ENCODE measurements at places on chromosomes 1 and 21.

DNA sequence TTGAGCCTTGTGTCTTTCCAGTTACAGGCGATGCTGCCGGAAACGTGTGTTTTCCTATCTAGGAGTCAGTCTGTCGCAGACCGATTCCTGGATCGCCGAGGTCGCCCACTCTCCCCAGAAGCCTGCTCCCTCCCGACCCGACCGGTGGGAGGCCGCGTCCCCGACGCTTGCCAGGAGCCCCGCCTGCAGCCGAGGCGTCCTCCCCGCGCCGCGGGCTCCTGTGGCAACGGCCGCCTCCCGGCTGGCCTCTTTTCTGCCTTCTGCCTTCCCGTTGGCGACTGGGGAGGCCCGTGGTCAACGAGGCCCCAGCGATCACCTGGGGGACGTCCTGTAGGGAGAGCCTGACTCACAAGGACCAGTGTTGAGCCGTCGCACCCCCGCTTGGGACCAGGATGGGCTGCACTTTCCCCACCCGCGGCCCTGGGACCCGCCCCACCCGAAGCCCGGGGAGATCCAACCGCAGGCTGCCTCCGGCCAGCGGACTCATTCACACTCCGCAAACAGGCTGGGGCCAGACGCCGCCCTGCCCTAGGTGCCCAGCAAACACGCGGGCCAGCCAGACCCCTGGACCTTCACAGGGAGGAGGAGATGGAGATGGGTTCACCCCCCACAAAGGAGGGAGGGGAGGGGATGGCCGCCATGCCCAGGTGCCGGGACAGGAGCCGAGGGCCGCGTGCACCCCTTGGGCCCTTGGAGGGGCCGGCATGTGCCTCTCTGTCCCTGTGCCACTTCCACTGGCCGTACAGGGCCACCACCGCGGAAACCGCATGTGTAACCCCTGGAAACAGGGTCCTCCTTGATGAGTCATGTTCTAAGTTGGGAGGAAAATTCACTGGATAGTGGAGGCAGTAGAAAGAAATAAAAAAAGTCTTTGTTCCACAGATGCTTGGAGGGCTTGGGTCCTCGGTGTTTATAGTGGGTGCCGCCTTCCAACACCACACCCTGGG is 7.2 kb upstream of the COL6A1 start:
- DNase-seq = peak; percentile 57

GRCh38 chr21:34639882-34640788 is 25.2 kb upstream of the RCAN1 start:
- peak; percentile 26 for DNase-seq

DNA sequence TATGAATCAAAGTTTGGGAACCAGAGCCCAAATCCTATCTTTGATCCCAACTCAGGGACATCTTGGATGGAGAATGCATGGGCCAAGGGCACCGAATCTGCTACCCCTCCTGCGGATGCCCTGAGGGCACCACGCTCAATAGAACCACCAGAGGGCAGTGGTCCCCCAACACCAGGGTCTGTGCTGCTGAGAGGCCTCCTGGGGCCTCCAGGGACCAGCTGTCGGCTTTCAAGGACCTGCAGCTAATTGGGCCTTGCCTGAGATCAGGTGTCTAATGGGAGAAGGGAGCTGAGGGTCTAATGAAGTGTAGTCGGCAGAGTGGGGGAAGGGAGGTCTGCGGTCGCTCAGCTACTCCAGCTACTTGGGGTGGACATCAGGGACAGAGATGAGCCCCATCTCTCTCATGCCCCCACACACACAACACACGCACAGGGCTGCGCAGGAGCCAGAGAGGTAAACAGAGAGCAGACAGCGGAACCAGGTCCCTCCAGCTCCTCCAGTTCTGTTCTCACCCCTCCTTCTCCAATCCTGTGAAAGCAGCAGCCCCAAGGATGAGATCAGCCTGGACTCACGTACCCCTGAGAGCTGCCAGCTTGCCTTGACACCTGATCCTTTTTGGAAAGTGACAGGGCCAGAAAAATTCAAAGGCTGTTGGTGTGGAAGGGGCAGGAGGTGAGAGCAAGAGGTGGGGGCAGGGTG is 34.9 kb upstream of the PPP1R15B start:
- DNase-seq = peak; percentile 22

DNA sequence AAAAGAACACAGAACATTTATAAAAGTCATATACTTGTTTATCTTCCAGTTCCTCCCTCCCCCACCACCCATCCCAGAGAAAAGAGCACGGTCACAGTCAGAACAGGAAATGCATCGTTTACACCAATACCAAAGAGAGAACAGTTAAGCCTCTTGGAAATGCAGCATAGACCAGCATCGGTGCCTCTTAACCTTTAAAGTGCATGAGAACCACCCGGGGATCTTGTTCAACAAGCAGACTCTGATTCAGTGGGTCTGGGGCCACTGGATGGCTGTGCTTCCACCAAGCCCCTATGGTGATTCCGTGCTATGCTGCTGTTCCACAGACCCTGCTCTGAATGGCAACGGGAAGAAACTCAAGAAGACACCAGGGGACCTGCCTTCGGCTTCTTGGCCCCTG is 19.2 kb downstream of the FAM89A start:
- DNase-seq = peak; percentile 83

- DNase-seq = no peak
Observed at GRCh38 chr1:223364685-223365382, 858 bp upstream of the SUSD4 start.

DNA sequence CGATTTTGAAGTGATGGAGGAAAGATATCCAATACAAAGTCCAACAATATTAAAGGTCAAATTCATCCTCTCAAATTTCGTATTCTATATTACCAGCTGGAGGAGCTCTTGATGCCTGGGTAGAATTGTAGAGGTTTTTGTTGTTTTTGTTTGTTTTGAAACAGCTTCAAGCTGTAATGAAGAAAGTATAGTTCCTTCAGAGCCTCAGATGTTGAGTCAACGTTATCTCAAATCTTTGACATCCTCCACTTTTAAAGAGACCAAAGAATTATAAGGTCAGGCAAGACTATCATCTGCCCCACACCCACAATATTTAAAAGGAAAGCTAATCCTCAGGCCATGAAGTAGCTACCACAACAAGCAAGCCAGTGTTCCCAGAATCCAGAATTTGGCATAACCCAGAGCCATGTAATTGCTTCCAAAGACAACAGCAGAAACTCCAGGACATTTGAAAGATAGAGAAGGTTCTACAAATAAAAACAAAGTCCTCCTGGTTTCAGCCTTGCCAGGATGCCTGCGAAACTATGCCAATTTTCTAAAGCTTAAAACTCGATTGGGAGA is 24.9 kb downstream of the VAV3 start:
- DNase-seq = no peak

DNA sequence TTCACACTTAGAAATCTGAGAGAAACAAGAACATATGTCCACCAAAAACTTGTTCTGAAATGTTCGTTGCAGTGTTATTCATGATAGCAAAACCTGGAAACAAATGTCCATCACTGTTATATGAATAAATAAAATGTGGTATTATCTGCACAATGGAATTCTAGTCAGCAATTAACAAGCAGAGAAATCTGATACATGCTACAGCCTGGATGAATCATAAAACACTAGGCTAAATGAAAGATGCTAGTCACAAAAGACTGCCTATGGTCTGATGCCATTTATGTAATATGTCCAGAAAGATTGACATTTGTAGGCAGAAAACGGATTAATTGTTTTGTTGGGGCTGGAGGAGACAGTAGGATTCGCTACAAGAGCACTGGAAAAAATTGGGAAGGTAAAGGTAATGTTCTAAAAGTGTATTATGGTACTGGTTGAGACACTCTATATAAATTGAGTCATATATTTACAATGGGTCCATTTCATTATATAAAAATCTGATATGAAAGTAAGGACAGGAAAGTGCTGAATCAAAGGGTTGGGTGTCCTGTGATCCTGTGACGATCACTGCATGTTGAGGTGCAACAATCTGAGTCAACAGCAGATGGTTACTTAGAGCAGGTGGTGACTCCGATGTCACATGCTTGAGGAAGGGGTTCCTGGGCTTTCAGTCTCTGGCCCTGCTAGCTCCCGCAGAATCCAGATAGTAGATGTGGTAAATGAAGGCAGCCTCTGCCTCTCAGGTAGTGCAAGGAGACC is 102.1 kb upstream of the NBPF4 start:
- DNase-seq = no peak

DNA sequence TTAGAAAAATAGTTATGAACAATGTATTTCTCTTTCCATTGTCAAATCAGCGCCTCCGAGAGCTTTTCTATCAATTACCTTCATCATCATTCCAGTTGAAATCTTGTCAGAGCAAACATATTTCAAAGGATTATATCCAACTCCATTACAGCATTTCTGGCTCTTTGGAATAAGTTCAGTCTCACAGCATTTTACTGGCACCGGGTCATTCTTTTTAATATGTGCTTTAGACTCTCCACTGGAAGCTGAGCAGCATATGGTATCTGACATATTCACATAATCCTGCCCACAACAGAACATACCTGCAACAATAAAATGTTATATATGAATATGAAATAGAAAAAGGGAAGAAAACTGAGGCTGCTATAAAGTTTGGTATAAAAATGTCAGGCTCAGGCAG is 222.9 kb downstream of the KCTD3 start:
- DNase-seq = no peak

GRCh38 chr1:67847466-67847865 is 14.2 kb upstream of the GNG12 start:
- peak; percentile 27 for DNase-seq

DNA sequence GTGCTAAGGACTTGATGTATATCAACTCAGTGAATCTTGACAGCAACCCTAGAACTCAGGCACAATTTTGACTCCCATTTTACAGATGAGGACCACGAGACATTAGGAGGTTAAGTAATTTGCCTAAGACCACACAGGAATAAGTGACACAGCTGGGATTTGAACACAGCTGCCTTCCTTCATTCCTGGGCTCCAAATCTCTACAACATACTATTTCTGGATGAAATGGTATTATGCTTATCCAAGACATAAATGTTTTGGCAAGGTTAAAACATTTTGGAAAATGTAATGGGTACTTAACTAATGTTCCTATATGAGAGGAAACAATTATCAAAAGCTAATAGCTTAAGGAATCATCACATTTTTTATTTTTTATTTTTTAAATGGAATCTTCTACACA is 4.8 kb downstream of the CLDN8 start:
- DNase-seq = no peak

- no peak for DNase-seq
Observed at GRCh38 chr1:222241410-222241809, 306.5 kb downstream of the HHIPL2 start.

- no peak for DNase-seq
Observed at GRCh38 chr1:196034080-196034706, 574.0 kb downstream of the KCNT2 start.

- peak; percentile 92 for DNase-seq
Observed at GRCh38 chr1:177256153-177257075, 85.7 kb downstream of the BRINP2 start.

GRCh38 chr1:228811712-228812305 is 76.5 kb downstream of the RHOU start:
- DNase-seq = no peak

- no peak for DNase-seq
Observed at GRCh38 chr1:103953386-103953785, 203.7 kb downstream of the AMY1C start.

- peak; percentile 59 for DNase-seq
Observed at GRCh38 chr1:53107570-53108322, 34.7 kb downstream of the SLC1A7 start.

- DNase-seq = no peak
Observed at GRCh38 chr1:233635765-233636502, 22.0 kb downstream of the KCNK1 start.

- DNase-seq = no peak
Observed at GRCh38 chr1:54437783-54438182, 31.6 kb upstream of the SSBP3 start.

- DNase-seq = no peak
Observed at GRCh38 chr1:226787071-226787470, 48.0 kb upstream of the ITPKB start.

GRCh38 chr1:114607223-114607622 is 25.8 kb upstream of the BCAS2 start:
- DNase-seq = no peak

DNA sequence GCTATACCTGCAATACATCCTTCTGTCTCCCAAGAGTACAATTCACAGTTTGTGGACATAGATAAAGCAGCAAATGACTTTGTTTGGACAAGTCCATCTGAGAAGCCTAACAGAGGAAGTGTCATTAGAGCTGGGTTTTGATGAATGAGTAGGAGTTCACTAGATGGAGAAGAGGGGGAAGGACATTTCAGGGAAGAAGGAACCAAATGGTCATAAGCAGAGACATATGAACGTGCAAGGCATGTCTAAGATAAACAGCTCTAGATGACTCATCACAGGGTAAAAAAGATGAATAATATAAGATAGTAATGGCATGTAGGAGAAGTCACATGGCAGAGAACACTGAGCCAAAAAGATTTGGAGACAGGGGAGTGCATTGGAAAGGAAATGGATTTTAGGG is 54.5 kb downstream of the HMGB4 start:
- peak; percentile 88 for DNase-seq

- DNase-seq = peak; percentile 47
Observed at GRCh38 chr1:234154320-234155251, 218.7 kb upstream of the COA6 start.

DNA sequence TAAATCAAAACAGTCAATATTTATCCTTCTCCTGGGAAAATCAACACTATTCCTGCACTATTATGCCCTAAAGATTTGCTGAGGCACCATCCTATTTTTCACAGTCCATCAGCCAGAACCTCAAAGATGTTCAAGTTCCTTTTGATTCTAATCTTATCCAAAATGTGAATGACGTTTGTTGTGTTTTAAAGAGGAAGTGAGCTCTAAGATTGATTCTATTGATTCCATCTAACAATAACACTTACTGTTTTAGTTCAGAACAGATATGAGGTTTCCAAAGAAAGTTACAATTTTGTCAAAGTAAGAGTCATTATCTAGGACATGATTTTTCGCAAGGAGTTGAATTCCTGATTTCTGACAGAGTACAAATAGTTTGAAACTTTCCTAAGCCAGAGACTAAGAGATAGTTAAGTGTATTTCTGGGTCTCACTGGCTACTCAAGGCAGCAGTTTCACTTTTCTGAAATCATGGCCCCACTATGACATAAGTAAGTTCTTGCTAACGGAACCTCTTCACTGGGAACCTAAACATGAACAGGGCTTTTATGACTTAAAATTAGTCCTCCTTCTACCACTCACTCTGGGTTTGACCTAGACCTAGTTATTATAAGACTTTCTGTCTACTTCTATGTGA is 84.7 kb downstream of the LHX9 start:
- no peak for DNase-seq

DNA sequence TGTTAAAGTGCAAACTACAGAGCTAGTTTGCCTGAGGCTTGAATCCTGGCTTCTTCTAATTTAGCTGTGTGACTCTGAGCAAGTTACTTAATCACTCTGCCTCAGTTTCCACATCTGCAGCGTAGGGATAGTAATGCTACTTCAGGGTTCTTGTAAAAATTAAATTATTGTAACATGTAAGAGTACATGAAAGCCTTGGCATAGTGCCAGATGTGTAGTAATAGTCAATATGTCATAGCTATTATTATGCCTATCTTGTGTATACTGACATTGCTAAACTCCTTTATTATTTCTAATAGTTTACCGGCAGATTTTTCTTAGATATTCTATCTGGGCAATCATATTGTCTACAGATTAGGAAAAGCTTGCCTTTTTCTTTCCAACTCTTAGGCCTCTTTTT is 6.8 kb upstream of the TADA1 start:
- DNase-seq = no peak

GRCh38 chr1:1342061-1342562 is 7.1 kb downstream of the DVL1 start:
- DNase-seq = no peak

- peak; percentile 4 for DNase-seq
Observed at GRCh38 chr1:196271212-196271947, 336.9 kb downstream of the KCNT2 start.

- no peak for DNase-seq
Observed at GRCh38 chr1:101992821-101993575, 3.7 kb downstream of the OLFM3 start.
